Stimulated activated CD4-positive, alpha-beta T cell treated with anti-CD3 and anti-CD28 coated beads, TNF-alpha, amount 100 ng/mL, for 4 hours (primary cell): ENCODE measurements at places on chromosomes 13 and 19.

GRCh38 chr19:48757089-48757675, 1.9 kb downstream of the FGF21 start:
- no peak for DNase-seq

DNA sequence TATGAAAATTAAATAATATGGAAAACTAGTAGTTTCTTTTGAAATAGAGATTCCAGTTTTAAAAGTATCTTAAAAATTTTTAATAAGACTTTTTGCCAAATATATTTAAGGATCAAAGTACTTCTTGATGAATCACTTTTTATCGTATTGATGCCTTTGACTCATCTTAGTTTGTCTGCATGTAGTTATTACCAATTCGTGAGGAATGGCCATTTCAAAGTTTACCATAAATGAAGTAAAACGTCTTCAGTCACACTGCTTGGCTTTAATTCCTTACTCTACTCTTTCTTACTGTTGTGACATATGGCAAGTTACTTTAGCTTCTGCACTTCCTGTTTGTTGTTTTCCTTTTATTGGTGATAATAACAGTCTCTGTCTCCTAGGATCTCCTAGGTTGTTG, 38.3 kb downstream of the NDFIP2 start:
- no peak for DNase-seq

DNA sequence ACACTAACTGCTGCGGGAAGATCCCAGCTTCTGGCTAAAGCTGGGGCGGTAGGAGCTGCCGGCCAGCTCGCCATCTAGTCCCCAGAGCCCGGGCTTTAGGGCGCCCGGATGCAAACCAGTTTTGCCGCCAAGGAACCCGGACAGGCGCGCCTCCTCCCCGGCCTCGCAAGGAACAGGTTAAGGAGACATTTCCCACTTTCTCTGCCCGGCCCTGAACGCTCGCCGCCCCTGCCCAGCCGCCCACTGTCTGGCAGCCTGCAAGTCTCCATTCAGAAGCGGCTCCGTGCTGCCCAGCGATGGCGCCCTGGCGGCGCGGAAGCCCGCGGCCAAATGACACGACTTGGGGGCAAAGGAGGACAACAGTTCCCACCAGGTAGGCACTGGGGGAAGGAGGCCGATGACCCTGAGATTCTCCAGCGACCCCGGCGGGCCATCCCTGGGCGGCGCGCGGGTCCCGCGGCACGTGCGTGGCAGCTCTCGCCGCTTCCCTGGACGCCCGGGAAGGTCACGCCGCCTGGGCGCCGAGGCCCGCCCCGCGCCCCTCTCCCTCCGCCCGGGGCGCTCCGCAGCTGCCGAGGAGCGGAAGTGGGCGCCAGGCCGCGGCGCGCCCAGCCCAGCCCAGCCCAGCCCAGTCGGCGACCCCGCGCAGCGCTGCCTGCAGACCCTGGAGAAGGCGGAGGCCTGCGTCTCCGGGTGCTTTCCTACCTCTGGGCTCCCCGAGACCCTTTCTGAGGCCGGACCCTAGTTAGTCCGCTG, 42.2 kb upstream of the HNRNPA1L2 start:
- DNase-seq = no peak

GRCh38 chr19:32289566-32290210, 55.7 kb upstream of the ZNF507 start:
- DNase-seq = no peak

DNA sequence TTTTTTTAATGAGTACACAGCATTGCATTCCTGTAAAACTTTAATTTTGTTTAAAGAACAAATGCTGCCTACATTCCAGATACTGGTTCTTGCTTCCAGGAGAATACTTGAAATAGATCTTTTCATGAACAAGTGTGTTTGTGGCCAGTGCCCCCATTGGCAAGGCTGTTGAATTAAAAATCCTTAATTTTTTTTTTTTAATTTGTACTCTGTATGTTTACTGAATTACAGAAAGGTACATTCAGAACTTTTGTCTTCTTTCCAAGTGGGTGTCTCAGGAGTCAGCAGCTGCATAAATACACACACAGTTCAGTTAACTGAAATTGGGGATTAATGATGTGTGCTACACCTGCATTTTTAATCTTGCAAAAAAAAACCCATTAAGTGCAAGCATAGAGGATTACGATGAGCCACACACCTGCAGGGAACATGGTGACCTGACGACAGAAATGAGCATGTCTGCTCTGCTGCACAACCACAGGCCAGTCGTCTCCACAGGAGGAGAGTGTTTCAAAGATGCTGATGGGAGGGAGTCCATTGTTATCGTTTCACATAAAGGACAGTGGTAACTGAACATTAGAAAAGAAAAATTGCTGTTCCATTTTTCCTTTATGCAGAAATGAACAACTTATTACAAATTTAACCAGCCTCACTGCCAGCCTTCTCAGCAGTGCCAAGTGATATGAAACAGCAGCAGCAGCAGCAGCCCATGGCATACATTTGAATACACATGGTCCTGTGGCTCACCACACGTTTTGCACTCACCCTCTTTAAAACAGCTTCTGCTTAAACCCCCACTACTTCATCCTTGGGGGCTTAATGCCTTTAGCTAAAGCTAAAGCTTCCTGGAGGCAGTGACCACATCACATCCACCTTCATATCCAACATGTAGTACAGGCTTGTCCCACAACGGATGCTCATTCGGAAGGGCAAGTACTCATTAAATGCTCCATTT, 72.3 kb upstream of the RFC3 start:
- DNase-seq = no peak

DNA sequence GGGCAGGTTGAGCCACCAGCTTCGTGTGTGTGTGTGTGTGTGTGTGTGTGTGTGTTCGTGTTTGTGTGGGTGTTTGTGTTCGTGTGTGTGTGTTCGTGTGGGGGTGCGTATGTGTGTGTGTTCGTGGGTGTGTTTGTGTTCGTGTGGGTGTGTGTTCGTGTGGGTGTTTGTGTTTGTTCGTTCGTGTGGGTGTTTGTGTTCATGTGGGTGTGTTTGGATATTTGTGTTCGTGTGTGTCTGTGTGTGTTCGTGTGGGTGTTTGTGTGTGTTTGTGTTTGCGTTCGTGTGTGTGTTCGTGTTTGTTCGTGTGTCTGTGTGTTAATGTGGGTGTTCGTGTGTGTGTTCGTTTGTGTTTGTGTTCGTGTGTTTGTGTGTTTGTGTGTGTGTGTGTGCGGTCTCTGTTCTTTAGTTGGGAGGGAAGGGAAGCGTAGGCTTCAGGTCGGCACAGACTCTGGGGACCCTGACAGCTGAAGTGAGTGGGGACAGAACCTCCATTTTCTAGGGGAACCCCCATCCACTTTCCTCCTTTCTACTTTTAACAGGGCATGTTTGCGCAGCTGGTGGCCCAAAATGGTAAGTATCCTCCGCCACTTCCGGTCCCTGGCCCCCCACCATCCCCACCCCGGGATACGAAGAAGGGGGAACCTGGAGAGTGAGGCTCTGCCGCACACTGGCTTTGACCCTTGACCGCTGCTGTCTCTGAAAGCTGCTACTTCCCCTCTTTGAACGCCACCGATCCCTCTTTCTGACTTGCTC, 1.6 kb downstream of the TNFSF9 start:
- DNase-seq = no peak

GRCh38 chr13:76213423-76213904, 577.3 kb downstream of the LMO7 start:
- no peak for DNase-seq

DNA sequence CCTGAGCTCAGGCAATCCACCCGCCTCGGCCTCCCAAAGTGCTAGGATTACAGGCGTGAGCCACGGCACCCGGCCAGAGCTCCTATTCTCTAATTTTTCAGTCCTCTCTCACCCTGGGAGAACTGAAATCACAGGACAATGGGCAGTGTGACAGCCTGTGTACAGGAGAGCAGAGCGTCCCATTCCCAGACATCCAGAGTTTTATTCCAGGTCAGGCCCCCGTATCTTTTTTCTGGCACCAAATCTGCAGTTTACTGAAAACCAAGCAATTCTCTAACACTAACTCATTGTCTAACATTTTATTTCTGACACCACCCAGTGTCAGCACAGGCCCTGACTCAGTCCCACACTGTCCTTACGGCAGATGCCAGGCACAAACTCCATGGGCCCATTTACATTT, 6.7 kb downstream of the ZNF708 start:
- no peak for DNase-seq

DNA sequence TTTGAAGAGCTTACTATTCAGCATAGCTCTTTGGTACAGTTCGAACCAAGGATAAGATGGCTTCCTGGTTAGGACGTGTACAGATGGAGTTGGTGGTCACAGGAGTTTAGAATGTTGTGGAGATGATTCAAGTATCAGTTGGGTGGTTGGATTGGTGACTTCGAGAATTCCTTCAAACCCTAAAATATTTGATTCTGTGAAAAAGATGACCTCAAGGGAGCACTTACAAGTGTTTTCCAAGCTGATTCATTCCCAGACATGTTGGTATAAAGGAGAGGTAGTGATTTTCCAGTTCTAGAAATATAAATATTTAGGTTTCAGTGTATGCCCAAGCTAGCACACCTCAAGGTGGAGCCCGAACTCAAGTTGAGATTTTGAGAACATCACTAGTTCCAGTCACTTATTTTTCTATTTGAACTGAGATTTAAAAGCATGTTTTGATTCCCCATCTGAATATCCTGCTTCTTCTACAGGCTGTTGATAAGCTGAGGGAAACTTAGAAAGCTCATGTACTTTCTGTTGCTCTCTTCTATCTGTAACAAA, 306.1 kb downstream of the DCT start:
- no peak for DNase-seq

DNA sequence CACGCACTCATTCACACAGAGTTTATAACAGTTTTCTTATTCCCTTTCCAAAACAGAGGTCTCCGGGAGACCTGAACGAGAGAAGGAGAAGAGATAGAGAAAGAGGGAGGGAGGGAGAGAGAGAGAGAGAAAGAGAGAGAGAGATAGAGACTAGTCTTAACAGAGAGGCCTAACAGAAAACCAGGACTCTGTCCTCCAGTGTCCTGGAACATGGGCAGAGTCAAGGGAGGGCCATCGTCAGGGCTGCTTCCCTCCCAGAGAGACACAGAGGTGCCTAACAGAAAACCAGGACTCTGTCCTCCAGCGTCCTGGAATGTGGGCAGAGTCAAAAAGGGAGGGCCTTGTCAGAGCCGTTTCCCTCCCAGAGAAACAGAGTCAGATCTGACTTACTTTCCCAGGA, 78.7 kb downstream of the WTIP start:
- no peak for DNase-seq

GRCh38 chr19:661427-662196, 1.4 kb downstream of the RNF126 start:
- DNase-seq = peak; percentile 47

DNA sequence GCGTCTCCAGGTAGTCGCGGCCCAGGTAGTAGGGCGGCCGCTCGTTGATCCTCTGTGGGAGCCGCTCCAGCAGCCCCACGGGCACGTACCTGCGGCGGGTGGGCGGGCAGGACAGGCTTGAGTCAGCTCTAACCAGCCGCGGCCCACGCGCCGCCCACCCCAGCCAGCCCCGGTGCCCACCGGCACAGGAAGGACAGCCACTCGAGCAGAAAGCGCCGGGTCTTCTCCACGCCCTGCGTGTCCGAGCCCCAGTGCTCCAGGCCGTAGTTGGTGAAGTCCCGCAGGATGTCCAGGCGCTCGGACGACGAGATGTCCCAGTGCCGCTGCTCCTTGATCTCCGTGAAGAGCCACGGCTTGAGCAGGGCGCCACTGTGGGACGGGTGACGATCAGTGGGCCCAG, 877 bp upstream of the PRR22 start:
- DNase-seq = no peak

DNA sequence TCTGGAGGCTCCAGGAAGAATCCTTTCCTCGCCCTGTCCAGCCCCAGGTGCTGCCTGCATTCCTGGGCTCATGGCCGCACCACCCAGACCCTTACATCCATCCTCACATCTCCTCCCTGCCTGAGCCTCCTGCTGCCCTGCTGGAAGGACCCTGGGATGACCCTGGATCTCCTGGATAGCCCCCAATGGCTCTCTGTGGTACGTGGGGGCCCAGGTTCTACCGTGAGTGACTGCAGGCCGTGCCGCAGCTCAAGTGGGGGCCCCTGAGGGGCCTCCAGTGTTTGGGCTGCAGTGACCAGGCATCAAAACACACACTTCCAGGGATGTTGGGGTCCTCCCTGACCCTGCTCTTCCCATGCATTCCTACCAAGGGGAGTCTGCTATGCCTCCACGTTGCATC, 8.3 kb upstream of the MCF2L start:
- DNase-seq = no peak

DNA sequence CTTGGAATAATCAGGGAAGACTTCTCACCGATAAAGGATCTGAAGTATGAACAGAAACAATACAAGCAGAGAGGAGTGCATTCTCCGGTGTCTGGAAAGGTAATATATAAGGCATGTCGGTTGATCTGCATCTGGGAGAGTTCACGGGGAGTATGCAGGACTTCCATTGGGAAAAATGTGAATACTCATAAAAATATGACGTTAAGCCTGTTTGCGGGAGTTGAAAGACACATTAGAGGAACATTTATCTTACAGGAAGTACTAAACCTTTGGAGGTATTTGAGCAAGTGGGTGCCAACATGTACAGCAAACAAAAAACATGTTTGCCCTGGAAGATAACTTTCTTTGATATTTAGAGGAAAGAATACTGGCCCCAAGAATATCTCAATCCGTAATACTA, 286.8 kb downstream of the SLITRK6 start:
- DNase-seq = no peak

DNA sequence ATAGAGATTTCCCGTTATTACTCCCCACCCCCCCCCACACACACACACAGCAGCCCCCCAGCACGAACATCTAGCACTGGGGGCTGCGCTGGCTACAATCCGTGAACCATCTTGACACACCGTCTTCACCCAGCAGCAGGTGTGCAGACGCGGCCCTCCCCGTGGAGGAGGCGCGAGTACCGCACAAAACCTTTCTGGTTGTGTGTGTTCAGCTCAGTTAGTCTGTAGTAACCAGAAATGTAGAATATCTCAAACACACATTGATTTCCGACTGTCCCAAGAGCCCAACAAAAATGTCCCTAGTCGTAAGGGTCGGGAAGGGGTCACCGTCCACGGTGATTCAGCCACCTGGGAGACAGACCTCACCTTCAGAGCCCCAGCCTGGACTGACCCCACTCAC, 122.7 kb downstream of the RAB20 start:
- DNase-seq = no peak

- DNase-seq = no peak
Observed at GRCh38 chr13:28671126-28671792, 12.3 kb downstream of the POMP start.

- no peak for DNase-seq
Observed at GRCh38 chr13:27679396-27679795, 57.7 kb downstream of the POLR1D start.

DNA sequence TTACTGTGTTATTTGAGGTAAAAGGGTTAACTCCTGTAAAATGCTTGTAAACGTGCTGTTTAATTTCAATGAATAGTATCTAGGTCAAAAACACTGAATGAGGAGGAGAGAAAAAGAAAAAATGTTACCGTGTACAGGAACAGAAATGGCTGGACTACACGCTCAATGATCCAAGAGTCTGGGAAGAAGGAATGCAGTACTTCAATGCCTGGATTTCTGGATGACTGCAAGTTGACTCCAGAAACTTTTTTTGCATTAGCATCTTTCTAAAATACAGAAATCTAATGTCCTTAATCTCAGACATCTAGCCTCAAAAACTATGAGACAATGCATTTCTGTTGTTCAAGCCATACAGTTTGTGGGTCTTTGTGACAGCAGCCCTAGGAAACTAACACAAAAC, 17.4 kb upstream of the IPO5 start:
- DNase-seq = no peak
